ENCODE measurements at places on chromosomes 11 and 22.

DNA sequence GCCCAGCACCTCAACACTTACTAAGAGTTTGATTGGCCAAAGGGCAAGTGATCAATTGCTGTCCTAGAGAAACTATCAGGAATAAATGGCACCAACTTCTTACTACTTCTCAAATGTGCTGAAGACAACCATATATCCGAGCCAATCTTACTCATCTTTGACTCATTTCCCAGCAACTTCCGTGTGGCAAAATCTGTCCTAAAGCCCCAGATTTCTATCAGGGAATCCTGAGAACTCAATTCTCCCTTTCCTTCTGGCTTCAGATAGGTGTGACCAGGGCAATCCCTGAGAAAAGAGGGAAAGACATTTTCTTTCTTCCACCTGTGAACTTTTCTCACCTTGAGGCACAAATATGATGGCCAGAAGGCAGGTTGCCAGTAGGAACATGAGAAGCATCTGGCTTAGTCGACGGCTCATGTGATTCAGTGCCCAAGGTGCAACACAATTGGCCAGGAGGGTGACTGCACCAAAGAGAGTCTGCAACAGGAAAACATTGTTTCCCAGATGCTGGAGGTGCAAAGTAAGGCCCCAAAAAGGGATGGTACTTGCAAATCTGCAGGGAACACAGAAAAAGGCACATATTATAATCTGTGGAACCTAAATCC, 21.8 kb upstream of the SLC22A24 start:
- no peak for DNase-seq

DNA sequence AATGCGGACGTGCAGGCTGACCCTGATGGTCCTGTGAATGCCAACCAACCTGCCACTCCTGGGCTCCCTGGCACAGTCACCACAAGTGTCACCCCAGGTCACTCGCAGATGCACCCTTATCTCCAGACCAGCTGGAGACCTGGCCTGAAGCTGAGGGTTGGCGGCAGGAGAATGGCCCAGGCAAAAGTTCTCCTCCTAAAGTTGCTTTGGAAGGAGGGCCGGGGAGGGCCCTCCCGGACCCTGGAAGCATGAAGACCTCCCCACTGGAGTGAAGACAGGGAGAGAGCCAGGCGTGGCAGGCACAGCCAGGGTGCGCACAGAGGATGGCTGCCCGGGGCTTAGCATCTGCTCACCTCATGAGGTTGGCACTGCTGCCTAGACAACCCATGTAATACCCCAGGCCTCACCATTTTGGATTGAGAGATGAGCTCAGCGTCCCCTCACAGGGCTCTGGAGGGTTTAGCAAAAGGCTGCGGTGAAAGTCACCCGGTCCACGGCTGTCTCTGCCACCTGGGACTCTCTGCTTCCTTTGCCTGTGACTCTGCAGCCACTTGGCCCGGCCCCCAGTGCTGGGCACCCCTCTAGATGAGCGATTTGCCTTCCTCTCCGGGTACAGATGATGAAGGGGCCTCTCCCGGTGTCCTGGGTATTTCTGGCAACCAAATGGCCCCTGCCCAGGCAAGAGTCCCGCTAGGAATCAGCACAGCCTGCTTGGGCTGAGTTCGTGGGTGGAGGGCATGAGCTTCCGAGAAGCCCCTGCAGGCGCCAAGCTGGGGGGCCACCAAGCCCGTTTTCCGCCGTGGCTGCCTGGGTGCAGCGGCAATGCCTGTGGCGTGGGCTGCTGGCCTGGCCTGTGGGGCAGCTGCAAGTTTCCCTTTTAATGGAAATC, 48.3 kb upstream of the SEPTIN5 start:
- no peak for DNase-seq

GRCh38 chr11:67439321-67440228, 2.1 kb upstream of the PTPRCAP start:
- DNase-seq: no peak

DNA sequence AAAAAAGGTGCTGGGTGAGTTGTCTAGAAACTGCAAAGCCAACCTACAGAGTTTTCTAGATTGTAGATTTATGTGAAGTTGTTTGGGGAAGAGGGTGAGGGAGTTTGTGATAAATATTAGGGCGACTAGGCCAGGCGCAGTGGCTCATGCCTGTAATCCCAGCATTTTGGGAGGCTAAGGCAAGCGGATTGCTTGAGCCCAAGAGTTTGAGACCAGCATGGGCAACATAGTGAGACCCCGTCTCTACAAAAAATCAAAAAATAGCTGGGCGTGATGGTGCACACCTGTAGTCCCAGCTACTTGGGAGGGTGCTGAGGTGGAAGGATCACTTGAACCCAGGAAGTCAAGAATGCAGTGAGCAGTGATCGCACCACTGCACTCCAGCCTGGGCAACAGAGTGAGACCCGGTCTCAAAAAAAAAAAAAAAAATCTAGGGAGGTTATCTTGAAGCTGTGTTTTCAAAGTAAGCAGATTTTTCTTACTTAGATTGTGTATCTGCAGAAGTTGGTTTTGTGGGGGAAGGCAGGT, 844 bp downstream of the APOL6 start:
- no peak for DNase-seq

DNA sequence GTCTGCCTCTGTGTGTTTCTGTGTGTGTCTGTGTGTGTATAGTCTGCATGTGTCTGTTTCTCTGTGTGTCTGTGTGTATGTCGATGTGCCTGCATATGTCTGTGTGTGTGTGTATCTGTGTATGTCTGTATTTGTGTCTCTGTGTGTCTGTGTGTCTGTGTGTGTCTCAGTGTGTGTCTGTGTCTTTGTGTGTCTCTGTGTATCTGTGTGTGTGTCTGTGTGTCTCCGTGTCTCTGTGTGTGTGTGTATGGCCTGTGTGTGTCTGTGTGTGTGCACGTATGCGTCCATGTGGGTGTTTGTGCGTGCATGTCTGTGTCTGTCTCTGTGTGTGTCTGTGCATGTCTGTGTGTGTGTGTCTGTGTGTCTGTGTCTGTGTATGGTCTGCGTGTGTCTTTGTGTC, 439 bp downstream of the SNX32 start:
- no peak for DNase-seq

DNA sequence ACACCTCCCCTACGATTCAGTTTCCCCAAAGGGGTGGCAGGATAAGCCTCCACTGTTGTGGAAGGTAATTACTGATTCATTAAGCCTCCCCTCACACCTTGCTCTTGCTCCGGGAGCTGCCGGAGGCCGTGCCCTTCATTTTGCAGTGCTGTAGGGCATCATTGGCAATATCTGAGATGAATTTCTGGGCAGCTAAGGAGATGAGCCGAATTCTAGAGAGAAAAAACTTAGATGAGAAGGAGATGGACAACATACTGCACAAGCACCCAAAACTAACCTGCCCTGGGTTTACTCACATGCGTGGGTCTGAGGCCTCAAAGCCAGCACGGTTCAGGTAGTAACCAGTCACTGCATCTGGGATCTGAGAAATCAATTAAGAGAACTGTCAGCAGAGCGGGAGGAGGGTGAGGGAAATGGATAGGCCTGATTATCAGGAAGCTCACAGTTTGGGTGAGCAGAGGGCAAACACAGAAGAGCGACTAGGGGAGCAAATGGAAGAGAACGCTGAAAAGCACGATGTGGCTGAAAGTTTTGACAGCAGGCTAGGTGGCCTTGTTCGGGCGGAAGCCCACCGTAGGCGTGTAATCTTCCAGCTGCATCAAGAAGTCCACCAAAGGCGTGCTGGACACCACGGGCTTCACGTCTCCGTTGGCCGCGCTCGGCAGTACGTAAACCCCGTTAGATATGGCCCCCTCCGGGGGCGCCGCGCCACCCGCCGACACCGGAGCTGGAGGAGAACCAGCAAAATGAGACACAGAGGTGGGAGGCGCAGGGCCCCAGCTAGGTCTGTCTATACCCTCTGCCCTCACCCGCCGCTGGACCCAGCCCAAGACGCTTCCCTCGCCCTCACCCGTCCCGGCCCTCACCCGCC, 689 bp downstream of the TAF10 start:
- DNase-seq: peak; percentile 52

GRCh38 chr11:122360875-122361274, 244.9 kb upstream of the BLID start:
- DNase-seq: no peak

DNA sequence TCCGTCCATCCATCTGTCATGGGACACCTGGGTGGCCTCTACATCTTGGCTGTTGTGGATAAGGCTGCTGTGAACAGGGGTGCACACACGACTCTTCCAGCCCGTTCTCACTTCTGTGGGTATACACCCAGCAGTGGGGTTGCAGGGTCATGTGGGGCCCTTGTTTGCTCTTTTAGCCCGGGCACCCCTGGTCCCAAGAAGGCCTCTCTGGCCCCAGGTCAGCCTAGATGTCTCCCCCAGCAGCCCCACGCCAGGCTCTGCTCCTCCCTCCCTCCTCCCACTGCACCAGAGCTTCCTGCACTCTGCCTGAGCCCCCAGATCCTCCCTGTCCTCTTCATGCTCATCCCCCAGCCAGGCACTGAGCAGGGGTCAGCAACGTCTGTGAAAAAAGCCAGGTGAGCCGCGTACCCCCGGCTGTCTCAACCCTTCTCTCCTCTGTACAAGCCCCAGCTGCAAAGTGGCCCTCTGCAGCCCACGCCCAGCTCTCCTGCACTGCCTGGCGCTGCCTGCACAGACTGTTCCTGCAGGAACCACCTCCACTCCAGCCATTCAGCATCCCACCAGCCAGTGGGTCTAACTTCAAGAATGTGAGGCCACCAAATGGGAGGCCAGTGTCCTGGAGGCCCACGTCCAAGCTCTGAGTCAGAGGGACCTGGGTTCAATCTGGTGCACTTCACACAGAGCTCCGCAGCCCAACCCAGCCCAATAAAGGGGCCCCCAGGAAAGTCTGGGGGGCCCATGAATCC, 1508.9 kb downstream of the BRD1 start:
- no peak for DNase-seq

- DNase-seq: no peak
Measured at GRCh38 chr11:85699957-85700741, 14.2 kb upstream of the CCDC89 start.

DNA sequence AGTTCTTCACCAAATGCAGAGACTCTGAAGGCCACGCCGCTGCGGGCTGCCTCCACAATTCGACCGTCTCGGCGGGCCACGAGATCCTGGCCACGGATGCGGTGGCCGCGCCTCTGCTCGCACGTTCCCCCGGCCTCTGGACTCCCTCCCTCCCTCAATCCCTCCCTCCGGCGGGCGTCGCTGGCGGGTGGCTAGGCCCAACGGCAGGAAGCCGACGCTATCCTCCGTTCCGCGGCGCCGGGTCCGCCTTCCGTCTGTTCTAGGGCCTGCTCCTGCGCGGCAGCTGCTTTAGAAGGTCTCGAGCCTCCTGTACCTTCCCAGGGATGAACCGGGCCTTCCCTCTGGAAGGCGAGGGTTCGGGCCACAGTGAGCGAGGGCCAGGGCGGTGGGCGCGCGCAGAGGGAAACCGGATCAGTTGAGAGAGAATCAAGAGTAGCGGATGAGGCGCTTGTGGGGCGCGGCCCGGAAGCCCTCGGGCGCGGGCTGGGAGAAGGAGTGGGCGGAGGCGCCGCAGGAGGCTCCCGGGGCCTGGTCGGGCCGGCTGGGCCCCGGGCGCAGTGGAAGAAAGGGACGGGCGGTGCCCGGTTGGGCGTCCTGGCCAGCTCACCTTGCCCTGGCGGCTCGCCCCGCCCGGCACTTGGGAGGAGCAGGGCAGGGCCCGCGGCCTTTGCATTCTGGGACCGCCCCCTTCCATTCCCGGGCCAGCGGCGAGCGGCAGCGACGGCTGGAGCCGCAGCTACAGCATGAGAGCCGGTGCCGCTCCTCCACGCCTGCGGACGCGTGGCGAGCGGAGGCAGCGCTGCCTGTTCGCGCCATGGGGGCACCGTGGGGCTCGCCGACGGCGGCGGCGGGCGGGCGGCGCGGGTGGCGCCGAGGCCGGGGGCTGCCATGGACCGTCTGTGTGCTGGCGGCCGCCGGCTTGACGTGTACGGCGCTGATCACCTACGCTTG, at the start of gene FUT4:
Gene FUT4 (plus strand): TSS at position 227 of the 951 bp plus-strand sequence. CDS start 213 bp downstream, at position 440.
- peak; percentile 87 for DNase-seq

- no peak for DNase-seq
Measured at GRCh38 chr22:40741116-40741515, 61.8 kb downstream of the MCHR1 start.

- no peak for DNase-seq
Measured at GRCh38 chr11:12253843-12254281, 123.5 kb upstream of the PARVA start.

GRCh38 chr11:73420136-73420535, 43.9 kb downstream of the RELT start:
- DNase-seq: no peak

DNA sequence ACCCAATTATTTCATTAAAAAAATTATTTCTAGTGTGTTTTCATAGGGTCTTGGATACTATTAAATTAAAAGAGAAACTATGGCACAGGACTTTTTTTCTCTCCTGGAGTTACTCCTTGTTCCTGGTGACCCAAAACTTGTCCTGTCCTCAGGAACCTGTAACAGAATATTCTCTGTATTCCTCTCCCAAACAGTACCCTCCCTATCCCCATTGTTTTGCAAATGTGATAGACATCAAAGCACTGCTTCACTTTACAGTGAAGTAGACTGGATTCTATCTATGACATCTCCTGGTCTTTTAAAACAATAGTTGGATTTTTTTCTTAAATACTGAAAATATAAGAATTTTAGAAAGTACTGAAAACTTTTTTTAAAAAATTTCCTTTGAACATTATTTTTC, 37.2 kb downstream of the FAR1 start:
- no peak for DNase-seq

DNA sequence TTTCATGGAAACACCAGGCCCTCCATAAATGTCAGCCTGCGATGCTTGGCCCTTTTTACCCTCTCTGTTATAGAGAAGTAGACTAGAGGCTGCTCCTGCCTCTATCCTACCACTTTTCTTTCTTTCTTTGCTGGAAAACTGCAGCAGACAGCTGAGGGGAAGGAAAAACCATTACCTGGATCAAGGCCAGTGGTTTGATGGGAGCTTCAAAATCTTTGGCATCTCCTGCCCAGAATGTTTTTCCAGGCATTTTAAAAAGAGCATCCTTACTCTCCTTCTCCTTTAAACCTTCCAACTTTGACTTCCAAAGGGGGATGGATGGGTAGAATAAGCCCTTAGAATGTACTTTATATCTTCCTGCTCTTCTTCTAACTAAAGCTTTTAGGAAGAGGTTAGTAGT, 44.9 kb downstream of the EXT2 start:
- DNase-seq: no peak

GRCh38 chr11:94862926-94863880, 95.0 kb downstream of the AMOTL1 start:
- no peak for DNase-seq

DNA sequence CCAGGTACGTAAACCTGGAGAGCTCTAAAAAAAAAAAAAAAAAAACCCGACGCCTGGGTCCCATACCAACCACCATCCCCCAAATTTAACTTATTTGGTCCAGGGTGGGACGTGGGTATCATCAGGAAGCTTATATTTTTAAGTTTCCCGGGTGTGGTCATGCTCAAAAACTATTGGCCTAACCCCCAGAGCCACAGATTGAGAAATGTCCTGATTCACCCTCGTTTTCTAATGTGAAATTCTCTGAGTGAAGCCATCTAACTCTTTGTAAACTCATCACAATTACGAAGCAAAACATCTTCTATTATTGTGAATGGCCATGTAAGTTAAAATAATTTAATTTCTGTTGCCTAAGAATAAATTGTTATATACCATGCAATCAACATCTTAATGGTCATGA, 29.6 kb downstream of the PAK1 start:
- no peak for DNase-seq

All from heart right ventricle (tissue), 16 donors.